Cardiac fibroblast (primary cell): ENCODE measurements at places on chromosomes 1 and 21.

DNA sequence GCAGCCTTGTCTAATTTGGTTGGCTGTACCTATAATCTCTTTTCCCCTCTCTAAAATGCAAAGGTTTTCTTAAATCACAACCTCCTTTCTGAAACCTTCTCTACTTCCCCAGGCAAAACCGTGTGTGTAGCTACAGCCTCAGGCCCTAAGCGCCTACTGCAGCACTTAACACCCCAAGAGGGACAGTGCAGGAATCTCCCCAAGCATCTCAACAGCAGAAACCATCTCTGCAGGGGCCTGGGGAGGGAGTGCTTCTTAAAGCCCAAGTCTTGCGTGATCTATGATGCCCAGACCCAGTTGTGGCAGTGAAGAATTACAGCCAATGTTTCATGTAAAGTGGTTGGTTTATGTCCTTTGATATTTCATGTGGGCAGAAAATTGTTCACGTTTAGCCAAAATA lies 159.3 kb downstream of the DSCAM start:
- DNase-seq = no peak

DNA sequence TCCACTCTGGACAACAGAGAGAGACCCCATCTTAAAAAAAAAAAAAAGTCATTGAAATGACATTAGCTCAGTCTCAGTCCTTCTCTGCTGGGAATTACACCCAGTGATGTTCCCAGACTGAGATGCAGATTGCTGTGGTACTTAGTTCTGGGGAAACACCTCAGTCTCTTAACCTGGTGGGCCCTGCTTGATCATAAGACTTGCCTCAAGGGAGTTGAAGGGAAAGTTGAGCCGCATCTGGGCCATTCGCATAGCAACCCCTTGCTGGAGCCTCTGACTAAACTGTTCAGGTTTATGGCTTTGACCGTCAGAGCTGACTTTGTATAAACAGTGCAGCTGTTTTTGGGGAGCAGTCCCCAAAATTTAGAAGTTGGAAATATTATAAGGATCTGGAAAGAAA lies 13.4 kb downstream of the FCRL4 start:
- DNase-seq = no peak

- no peak for DNase-seq
Observed at GRCh38 chr1:219058891-219059820, 114.5 kb upstream of the LYPLAL1 start.

- peak; percentile 49 for DNase-seq
Observed at GRCh38 chr1:99645699-99646531, at the start of gene PALMD. TSS of gene PALMD (plus strand) at chr1:99646113. CDS start at chr1:99646318, 205 bp downstream.

DNA sequence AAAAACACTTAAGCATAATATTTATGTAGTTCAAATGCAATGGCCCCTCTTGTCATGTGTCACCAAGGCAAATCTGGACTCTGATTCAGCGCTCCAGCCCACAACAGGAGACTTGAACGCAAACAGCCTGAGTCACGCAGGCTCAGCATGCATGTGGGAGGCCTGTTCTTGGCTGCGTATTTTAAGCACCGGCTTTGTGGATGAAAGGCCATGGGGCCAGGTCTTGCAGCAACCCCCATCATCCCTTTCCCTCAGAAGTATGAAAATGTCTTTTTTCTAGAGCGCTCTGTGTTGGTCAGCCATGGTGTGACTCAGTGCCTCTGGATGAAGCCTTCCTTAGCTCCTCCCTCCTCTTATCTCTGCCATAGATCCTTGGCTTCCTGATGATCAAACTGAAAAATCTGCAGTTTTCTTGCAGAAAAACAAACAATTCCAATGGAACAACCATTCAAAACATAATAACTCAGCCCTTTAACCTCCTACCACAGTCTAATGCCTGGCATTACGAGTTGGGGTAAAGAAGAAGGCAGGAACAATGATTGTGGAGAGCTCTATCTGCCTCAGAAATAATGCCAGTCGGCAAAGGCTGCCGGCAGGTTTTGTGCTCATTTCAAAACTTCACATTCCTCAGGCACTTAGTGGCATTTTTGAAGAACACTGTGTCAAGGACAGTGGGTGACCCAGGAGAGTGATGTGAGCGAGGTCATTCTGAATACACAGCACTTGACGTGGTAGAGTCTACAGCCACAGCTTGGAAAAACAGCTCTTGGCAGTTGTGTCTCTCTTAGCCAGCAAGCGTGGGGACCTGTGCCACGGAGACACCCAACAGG lies 167.5 kb downstream of the CLIC6 start:
- peak; percentile 98 for DNase-seq

DNA sequence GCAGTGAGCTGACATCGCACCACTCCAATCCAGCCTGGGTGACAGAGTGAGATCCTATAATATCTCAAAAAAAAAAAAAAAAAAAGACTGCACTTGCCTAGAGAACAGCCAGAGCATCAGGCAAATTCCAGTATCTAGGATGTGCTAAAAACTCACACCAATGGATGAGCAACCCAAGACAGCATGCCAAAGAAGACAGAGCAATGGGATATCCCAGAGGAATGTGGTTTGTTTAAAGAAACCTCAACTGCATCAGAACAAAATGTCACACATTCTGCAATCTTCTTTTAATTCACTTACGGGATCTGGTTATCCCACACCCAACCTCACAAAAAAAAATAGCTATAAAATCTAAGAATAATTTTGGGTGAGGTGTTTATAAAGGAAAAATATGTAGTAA lies 7.3 kb downstream of the KCNH1 start:
- no peak for DNase-seq

DNA sequence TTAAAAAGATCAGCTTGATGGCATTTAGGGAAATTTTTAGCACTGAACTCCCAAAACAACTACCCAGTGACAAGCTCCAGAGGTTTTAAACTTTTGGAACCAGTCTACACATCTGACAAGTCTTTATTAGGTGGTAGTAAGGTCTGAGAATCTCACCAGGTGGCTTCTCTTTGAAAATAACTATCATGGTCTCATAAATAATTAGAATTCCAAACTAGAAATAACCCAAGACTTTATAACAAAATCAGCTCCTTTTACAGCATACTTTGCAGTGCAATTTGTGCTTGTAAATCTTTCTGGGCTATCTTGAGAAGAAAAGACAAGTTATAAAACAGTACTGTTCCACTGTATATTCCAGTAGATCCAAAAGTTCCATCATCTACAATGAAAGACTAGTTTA lies 108.7 kb downstream of the LTN1 start:
- no peak for DNase-seq

DNA sequence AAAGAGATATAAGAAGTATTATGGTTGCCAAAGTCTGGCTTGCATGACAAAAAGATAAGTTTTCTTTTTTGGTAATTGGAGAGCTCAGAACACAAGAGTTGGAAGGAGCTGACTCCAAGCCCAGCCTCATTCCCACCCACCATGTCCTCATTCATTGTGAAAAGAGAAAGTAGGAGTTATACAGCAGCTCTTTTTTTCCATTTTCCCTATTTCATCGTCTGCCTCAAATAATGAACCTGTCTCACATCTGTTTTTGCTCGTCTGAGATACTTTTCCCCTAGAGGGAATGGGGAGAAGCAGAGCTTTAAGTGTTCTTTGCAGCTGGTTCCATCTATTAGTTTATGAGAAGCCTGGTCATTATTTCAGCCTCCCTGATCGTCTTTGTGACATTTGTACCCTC lies 34.7 kb downstream of the AGT start:
- DNase-seq = no peak

GRCh38 chr1:238582816-238583215 lies 692.1 kb upstream of the ZP4 start:
- DNase-seq = no peak

- DNase-seq = no peak
Observed at GRCh38 chr1:42328047-42328625, 6.9 kb downstream of the FOXJ3 start.

DNA sequence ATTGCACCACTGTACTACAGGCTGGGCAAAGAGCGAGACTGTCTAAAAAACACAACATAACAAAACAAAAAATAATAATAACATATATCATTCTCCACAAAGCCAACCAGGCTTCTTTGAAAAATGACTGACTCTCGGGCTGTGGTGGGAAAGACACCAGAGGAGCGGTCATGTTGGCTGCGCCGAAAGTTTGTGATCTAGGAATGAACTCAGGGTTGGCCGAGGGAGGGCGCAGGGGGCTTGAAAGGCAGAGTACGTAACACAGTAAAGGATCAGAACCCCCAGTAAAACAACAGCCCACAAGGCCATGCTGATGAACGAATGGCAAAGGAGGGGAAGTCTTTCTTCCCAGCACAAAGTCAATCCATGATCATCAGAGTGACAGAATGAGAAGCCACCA lies 4.7 kb downstream of the SLC35E2B start:
- DNase-seq = no peak

GRCh38 chr1:12345350-12346217 lies 115.8 kb downstream of the VPS13D start:
- no peak for DNase-seq

DNA sequence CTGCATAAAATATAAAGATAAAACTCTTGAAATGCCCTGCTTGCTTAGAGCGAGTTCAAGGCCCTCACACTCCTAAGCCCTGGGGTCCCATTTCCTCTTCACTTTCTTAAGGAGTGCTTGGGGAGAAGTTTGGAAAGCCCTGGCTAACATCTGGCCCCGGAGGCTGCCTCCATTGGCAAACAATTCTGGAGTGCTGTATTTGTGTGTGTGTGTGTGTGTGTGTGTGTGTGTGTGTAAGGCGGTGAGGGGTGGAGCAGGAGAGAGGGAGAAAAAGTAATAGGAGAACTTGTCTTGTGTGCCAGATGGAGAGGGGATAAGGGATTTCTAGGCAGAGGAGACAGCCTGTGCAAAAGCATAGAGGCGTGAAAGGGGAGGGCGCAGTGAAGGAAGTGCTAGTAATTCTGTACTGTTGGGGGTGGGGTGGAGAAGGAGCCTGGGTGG lies 578 bp upstream of the TRIM62 start:
- peak; percentile 45 for DNase-seq

DNA sequence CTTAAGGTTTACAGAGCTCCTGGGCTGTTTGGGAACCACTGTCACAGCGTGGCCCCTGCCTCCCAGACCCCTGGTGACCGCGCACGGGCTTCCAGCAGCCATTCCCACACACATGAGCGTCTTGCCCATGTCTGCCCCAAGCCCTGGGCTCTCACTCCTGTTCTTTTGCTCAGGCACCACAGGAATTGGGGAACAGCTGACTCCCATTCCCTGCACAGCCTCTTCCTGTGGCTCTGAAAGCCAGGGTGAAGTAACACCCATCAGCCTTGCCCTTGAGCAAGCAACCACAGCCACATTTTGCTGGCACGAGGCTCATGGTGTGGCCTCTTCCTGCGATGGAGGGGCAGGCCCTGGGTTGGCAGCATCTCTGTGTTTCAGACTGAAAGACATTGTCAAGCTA lies 14.3 kb upstream of the GPR157 start:
- peak; percentile 65 for DNase-seq

GRCh38 chr1:15830258-15830657 lies 17.2 kb upstream of the SPEN start:
- DNase-seq = no peak

DNA sequence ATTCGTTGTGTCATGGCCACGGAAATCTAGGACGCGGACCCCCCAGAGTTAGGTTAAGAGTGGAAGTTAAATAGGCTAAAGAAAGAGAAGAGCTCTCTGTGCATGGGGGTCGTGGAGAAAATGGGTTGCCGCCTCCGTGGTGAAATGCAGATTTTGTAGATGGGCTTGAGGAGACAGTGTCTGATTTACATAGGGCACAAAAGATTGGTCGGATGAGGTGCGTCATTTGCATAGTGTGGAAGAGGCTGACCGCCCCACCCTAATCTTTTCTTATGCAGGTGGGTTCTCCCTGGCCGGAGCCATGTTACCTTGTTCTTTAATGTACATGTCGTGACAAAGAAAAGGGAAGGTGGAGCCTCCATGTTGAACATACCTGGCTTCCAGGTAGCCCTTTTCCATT lies 14.3 kb upstream of the SLC5A9 start:
- DNase-seq = no peak

- peak; percentile 28 for DNase-seq
Observed at GRCh38 chr1:212413902-212414327, 771 bp downstream of the PACC1 start.

GRCh38 chr1:16009030-16009460 lies 5.0 kb downstream of the SRARP start:
- DNase-seq = peak; percentile 80

GRCh38 chr1:220544901-220545303 lies 17.0 kb downstream of the MARK1 start:
- DNase-seq = no peak

DNA sequence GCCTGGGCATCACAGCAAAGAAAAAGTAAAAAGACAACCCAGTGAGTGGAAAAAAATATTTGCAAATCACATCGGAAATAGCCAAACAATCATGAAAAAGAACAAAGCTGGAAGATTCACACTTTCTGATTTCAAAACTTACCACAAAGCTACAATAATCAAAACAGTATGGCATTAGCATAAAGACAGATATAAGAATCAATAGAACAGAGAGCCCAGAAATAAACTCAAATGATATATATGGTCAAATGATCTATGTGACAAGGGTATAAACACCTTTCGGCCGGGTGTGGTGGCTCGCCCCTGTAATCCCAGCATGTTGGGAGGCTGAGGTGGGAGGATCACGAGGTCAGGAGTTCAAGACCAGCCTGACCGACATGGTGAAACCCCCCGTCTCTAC lies 13.5 kb downstream of the ACOT7 start:
- no peak for DNase-seq

DNA sequence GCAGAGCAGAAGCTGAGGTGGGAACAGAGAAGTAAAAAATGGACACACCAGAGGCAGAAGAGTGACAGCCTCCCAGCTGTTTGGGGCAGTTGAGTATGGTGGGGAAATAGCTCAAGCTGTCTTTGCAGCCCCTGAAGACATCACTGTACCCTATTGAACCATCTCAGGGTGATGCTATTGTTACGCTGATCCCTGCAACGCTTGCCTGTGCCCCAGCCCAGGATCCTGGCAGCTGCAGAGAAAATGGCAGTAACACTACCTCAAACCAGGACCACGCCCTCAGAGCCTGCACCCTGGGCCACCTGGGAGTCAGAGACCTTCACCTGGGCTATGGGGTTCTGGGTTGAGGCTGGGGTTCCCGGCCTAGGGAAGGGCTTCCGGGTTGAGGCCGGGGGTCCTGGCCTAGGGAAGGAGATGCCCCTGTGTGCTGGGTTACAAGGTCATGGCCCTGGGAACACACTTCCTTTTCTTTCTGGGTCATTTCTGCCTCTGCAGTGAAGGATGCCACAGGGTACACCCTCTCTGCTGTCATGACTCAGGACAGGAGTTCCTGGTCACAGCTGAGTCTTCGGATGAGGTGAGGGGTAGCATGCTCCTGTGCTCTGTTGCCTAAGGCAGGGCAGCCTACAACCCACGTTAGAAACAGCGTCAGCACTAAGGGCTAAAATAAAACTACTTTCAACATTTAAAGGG lies 11.6 kb downstream of the BSND start:
- no peak for DNase-seq

DNA sequence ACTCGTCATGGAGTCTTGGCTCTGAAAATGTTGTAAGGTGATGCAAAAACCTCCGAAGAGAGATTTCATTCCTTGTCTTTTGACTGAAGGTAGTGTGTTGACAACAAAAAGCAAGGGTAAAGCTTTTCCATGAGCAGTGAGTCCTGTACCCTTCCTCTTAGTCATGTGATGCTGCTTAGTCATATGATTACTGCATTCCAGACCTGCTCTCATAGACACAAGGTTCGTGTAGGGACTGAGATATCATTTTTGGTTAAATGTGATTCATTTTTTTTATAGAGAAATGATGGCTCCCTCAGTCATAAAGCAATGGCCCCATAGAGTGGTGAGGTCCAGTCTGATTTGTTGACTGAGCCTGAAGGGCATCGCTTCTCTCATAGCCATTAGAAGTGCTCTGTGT lies 9.2 kb downstream of the KCNJ6 start:
- DNase-seq = no peak

GRCh38 chr21:44900559-44901251 lies 20.0 kb downstream of the ITGB2 start:
- DNase-seq = no peak

- no peak for DNase-seq
Observed at GRCh38 chr1:89361681-89362080, 2.2 kb upstream of the GBP6 start.
